Lower lobe of right lung (tissue), 2 donors: ENCODE measurements at places on chromosomes 11 and 22. TPM values are rescaled to one million over a fixed set of nuclear protein-coding genes. Genes with fewer than 3 reads are reported as not detected.

The RAB36 gene
- total RNA-seq: 9.6 TPM

The FAT3 gene
- total RNA-seq: 7.9 TPM

The DYNC2H1 gene
- total RNA-seq: 22.1 TPM

The TRIM6 gene
- total RNA-seq: 3.7 TPM

The ZP1 gene
- total RNA-seq: not detected

The CDKN1C gene
- total RNA-seq: 39.5 TPM

The EFCAB6 gene
- total RNA-seq: 5.8 TPM

The CHRM4 gene
- not detected for total RNA-seq

The RPL3 gene
- 1,467 TPM for total RNA-seq

The GLB1L2 gene
- 5.1 TPM for total RNA-seq

The APOA5 gene
- total RNA-seq: 0.41 TPM

The ZNHIT2 gene
- total RNA-seq: 9.5 TPM

The SLC17A6 gene
- not detected for total RNA-seq

DNA sequence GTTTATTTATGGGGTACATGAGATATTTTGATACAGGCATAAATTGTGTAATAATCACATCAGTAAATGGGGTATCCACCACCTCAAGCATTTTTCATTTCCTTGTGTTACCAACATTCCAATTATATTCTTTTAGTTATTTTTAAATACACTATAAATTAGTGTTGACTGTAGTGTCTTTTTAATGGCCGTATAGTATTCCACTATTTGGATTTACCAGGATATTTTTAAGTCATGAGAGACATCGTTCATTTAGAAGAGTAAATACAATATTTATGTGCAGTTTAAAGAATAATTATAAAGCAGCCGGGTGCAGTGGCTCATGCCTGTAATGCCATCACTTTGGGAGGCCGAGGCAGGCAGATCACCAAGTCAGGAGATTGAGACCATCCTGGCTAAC lies 6.2 kb upstream of the SPI1 start:
- DNase-seq: no peak

DNA sequence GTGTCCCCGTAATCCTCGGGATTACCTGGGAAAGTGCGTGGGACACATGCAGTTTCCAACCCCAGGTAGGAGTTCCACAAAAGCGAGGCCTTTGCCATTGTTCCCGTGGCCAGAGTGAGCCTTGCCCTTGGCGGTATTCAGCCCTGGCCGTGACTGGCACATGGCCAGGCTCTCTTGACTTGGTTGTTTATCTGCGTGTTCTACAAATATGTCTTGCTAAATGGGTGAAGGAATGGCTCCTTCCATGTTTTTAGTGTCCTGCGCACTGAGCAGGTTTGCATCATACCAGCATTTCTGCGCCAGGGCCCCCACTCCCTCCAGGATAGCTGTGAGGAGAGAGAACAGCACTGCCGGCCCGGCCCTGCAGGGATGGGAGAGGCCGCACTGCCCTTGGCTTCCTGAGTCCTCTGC lies 20.0 kb downstream of the POLR3H start:
- DNase-seq: peak; percentile 85

GRCh38 chr11:2298795-2299761 lies 2.6 kb downstream of the C11orf21 start:
- DNase-seq: peak; percentile 49

DNA sequence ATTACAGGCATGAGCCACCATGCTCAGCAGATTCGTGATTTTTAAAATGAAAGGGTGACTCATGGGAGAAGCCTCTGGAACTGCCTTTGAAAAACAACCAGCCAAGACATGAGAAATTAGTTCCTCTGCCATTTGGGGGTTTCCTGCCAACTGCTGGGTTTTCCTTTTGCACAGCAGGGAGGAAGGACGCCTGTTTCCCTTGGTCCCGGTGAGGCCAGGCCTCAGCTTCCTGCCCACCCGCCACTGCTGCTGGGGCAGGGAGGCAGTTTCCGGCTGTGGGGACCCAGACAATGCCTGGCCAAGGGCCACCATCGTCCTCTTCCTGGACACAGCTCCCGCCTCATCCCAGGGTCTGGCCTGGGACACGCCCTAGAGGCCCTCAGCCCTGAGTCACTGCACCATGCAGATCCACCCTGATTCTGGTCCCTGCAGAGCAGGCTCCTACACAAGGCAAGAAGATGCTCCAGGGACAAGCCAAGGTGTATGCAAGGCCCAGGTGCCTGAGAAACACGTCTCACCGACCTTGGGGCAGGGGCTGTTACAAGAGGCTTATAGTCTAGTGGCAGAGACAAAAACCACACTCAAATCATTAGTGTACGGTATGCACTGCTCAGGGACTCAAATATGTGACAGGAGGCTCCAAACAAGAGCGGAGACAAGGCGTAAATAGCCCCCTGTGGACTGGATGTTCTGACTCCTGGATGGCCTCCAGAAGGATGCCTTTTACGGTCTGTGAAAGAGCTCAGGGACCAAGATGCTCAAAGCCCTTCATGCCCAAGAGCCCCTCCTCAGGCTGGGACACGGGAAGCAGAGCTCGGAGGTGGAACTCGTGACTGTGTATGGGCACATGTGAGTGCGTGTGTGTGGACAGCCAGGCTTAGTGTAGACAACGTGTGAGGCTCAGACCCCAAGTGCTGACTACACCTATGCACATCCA lies 10.0 kb downstream of the PPM1F start:
- DNase-seq: peak; percentile 80

GRCh38 chr11:12702999-12703453 lies 28.8 kb downstream of the TEAD1 start:
- DNase-seq: no peak

DNA sequence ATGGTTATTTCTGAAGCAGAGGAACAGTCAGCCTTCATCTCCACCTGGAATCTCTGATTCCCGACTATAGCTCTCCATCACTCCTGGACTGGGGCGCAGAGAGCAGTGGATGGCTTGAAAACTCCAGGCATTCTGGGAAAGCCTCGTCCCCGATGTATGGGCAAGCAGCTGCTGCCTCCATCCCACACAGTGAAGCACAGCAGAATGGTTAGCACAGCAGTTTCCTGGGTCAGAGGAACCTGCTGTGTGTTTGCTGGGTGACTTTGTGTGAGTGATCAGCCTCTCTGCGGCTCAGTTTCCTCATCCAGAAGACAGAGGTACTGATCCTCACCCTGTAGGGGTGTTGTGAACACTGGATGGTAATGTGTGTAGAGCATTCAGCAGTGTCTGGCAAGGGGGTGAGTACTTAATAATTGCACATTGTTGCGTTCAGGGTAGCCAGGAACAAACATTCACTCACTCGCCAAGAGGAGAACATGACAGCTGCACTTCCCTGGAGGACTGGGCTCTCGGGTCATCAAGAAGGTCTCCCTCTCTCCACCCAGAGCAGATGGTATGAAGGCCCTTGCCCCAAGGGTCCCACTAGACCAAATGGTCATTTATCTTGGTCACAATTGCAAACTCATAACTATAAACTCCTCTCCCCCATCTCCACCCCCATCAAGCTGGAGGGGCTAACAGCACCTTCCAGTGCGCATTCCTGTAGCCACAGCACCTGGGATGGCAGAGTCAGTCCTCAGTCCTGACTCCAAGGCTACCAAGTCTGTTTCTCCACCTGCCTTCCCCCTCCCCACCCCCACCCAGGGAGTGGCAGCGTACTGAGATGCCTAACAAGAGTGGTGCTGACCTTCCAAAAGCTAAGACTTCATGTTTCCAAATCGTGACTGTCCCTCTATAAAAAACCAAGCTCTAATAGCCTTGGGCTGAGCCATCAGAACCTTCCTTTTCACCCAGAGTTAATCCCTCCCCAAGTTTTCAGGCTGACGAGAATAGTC lies 1.5 kb upstream of the CHST1 start:
- no peak for DNase-seq

- no peak for DNase-seq
These were observed 2.5 kb upstream of the NCAM1 start for GRCh38 chr11:112958670-112959069.

- no peak for DNase-seq
These were observed 452.9 kb downstream of the JRKL start for GRCh38 chr11:96842731-96843130.

- DNase-seq: no peak
These were observed 5.8 kb downstream of the FADS2 start for GRCh38 chr11:61833926-61834277.

GRCh38 chr22:29339381-29340235 lies 24.1 kb upstream of the RASL10A start:
- DNase-seq: no peak

GRCh38 chr22:46780453-46780852 lies 18.0 kb downstream of the TBC1D22A start:
- no peak for DNase-seq

GRCh38 chr11:114025329-114025907 lies 34.1 kb upstream of the ZBTB16 start:
- no peak for DNase-seq

DNA sequence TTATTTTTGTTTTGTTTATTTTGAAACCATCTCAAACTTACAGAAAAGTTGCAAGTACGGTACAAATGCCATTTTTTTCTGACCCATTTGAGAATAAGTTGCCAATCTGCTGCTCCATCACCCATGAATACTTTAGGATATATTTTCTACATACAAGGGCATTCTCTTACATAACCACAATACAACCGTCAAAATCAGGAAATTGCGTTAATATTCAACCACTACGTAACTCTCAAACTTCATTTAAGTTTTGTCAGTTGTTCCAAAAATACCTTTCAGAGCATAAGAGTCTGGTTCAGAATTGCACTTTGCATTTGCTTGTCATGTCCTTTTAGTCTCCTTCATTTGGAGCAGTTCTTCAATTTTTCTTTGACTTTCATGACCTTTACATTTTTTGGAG lies 194.3 kb upstream of the BDNF start:
- DNase-seq: no peak

DNA sequence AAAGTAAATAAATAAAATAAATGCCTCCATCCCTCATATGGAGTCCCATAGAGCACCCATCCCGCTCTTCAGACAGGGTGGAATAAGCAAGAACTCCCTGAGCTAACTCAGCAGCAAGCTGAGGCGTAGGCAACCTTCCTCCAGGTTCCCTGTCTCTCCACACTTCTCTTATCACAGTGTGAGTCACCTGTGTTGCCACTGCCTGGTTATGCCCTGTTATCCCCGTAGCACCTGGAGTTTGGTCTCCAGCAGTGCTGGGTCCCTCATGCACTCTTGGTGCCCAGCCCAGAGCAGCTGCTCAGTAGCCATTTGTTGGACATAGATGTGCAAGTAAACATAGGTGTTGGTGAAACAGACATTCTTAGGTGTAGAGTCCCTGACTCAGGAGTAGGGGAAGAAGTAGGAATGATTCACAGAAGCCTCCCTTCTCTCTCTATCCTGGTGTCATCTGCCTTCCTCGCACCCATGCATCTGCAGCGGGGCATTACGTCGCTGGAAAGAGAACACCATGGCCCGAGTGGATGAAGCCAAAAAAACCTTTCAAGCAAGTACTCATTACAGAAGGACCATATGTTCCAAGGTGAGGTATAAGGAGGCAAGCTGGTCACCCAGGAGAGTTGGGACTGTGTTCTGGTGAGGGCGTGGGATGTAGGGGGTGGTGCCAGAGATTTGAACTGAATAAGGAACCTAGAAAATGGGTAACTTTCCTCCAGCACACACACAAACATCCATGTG lies 56.0 kb downstream of the PISD start:
- peak; percentile 2 for DNase-seq

GRCh38 chr11:108679045-108679444 lies 14.2 kb downstream of the DDX10 start:
- DNase-seq: no peak

- no peak for DNase-seq
These were observed 109.9 kb upstream of the CADM1 start for GRCh38 chr11:115613986-115614632.

DNA sequence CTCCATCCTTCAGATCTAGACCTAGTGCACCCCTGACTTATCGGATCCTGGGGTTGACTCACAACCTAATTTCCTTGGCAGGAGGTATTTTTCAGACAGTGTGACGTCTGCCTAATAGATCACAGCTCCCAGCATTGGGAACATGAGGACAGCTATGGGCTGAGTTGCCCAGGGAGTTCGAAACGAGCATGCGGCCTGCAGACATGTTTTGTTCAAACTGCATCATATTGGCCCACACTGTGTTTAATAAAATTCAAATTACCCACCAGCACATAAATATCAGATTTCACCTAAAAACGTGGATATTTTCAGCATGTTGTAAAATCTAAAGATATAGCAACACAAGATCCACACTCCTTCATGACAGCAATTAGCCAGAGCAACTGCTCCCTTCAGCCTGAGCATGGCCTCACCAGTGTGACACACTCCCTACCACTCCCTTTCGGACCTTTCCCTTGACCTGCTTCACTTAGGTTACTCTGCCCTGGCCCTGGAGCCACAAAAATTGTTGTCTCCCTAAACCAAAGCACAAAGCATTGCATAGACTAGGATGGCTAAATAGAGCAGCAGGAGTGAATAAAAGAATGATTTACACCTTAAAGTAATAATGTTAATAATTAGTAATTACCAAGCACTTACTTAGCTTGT lies 53.6 kb upstream of the USP47 start:
- no peak for DNase-seq

DNA sequence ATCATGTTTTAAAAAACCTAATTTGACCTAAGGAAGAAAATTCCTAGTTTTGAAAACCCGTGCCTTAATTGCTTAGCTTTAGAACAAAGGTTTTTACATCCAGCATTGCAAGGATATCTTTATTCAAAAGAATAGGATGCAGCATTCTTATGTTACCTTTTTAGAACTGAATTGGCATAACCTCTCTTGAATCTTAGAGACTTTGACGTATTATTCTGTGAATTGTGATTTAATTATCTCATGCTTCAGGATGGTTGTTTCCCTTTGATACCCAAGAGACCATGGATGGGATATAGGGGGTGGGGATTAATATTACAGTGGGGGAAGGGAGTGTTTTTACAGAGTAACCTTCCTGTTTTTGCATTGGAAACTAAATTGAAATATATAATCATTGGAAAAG lies 49.4 kb downstream of the ARHGEF12 start:
- DNase-seq: no peak

GRCh38 chr11:64101461-64101860 lies 64.5 kb downstream of the MACROD1 start:
- DNase-seq: no peak

DNA sequence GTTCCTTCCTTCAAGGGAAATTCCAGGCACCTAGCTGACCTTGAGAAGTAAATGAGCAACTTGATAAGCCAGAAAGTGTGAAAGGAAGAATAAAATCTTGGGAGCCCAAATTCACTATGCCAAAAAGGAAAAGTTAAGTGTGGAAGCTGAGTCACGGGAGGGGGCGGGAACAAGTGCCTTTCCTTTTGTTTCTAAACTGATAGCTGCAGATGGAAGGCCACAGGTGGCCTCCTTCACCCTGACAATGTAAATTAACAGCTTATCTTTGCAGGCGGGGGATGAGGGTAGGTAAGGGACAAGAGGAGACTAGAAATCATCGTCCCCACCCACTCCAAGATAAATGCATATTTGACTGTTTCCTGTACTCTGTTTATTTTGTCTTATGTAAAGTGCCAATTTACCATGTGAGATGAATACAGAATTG lies 36.4 kb upstream of the TREH start:
- no peak for DNase-seq

GRCh38 chr11:14446701-14447169 lies 52.9 kb downstream of the COPB1 start:
- no peak for DNase-seq
